ENCODE measurements at places on chromosomes 11 and 22. TPM values are rescaled to one million over a fixed set of nuclear protein-coding genes. Genes with fewer than 3 reads are reported as not detected.

- no peak overlapping the region for H3K4me3 ChIP-seq
- peaks cover 7% of the 10 kb centered on the region for H3K36me3 ChIP-seq
- no peak for DNase-seq
- no peaks in the 10 kb centered on the region for H3K27me3 ChIP-seq
- no peaks in the 10 kb centered on the region for H3K4me1 ChIP-seq
Observed at GRCh38 chr22:35749808-35750207, 32.1 kb downstream of the APOL5 start.

DNA sequence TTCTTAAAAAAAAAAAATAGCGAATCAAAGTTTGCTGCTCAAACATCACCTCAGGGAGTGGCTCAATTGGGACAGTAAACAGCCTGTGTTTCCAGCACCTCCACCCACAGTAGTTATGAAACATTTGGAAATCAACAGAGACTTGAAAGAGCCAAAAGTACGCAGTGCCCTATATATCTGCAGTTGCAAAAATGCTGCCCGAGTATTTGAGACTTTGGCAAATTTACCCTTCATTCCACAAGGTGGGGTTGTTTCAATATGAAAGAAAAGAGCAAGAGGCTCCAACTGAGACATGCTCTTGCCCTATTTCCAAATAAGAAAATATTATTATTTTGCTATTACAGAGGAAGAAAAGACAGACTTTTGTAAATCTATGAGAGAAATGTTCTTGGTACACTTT, 851.1 kb upstream of the RAG2 start:
- no peaks in the 10 kb centered on the region for H3K27me3 ChIP-seq
- H3K27ac ChIP-seq = no peak overlapping the region
- DNase-seq = peak; percentile 26
- H3K36me3 ChIP-seq = no peaks in the 10 kb centered on the region

DNA sequence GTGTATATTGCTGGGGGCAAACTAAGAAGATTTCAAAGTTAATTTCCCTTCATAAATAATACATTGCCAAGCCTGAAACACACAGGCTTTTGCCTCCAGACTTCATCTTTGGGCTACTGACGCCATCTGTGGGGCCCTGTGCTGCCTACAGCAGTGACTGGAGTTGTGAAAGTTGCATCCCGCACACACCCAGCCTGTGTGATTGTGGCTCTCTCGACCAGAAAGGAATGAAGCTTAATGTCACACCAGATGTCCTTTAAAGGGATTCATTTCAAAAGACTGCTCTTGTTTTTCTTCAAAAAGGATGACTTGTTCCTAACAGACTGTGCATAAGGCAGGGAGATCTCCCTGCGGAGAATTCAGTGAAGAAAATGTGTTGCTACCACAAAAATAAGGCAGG, 210.5 kb downstream of the FAM181B start:
- no peaks in the 10 kb centered on the region for H3K36me3 ChIP-seq
- H3K27ac ChIP-seq = no peak overlapping the region
- H3K27me3 ChIP-seq = no peaks in the 10 kb centered on the region
- H3K4me1 ChIP-seq = no peaks in the 10 kb centered on the region
- no peak overlapping the region for H3K4me3 ChIP-seq

- H3K27me3 ChIP-seq = peaks cover 24% of the 10 kb centered on the region
- no peak for DNase-seq
- H3K36me3 ChIP-seq = peaks cover 50% of the 10 kb centered on the region
- peaks cover 26% of the 10 kb centered on the region for H3K4me1 ChIP-seq
- no peak overlapping the region for H3K27ac ChIP-seq
- no peak overlapping the region for H3K4me3 ChIP-seq
Observed at GRCh38 chr22:37012956-37013355, 6.3 kb downstream of the TST start.

DNA sequence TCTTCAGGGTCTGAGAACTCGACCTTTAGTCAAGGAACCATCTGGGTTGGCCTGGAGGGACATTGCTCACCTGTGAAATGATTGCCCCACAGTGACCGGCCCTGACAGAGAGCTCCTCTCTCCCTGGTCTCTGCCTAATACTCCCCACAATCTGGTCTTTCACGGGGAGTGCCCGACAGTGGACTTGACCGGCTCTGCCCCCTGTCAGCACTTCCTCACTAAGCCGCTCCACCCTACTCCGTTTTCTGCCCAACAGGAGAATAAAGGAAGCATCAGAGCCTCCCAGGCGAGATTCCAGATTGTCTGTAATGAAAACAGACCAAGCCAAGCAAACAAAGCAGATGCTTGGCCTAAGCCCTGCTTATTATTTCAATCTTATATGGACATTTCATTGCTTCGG, 87.8 kb downstream of the FBXO7 start:
- no peak overlapping the region for H3K27ac ChIP-seq
- no peak overlapping the region for H3K4me3 ChIP-seq
- peaks cover 9% of the 10 kb centered on the region for H3K36me3 ChIP-seq
- peaks cover 31% of the 10 kb centered on the region for H3K4me1 ChIP-seq

DNA sequence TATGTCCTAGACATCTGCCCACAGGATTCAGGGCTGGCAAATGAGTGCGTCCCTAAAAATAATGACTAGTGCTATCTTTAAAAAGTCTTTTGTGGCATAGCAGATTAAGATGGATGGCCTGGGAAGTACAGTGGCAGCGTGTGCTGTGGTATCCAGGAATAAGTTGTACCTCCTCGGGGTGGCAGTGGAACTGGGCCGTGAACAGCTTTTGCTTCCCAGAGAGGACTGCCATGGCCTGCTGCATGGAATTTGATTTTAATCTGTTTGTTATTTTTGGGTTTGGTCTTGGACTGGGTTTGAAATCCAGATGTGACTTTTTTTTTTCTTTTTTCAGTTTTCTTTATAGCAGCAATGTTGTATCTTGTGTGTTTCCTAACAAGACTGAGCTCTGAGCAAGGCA, 71.3 kb upstream of the PARVG start:
- H3K27me3 ChIP-seq = no peaks in the 10 kb centered on the region
- no peak overlapping the region for H3K4me3 ChIP-seq
- DNase-seq = no peak
- H3K36me3 ChIP-seq = no peaks in the 10 kb centered on the region
- H3K27ac ChIP-seq = no peak overlapping the region

GRCh38 chr11:73242251-73243092, 24.4 kb downstream of the P2RY2 start:
- no peak overlapping the region for H3K4me3 ChIP-seq
- peak overlapping the region; percentile 14 for H3K27ac ChIP-seq
- H3K27me3 ChIP-seq = peaks cover 30% of the 10 kb centered on the region
- no peaks in the 10 kb centered on the region for H3K36me3 ChIP-seq

DNA sequence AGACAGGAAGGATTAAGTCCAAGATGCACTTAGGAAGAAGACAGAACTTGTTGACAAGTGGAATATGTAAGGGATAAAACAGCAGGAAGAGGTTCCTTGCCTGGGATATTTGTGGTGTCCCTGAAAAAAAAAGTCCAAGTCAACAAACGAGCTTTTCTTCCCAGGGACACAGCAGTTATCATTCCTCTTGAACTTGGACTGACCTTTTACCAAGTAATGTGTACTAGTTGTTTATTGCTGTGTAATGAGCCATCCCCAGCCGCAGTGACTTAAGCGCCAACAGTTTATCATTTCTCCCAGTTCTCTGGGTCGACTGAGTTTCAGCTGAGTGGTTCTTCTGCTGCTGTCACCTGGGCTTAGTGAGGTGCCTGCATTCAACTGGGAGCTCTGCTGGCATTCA, 37.0 kb downstream of the KREMEN1 start:
- H3K27me3 ChIP-seq = peaks cover 7% of the 10 kb centered on the region
- H3K4me1 ChIP-seq = no peaks in the 10 kb centered on the region

GRCh38 chr22:30221121-30221992, 25.2 kb downstream of the LIF start:
- peaks cover 4% of the 10 kb centered on the region for H3K36me3 ChIP-seq
- no peak for DNase-seq
- peaks cover 55% of the 10 kb centered on the region for H3K4me1 ChIP-seq
- no peaks in the 10 kb centered on the region for H3K27me3 ChIP-seq

GRCh38 chr11:5123802-5124521, 14.2 kb downstream of the OR52A5 start:
- H3K4me1 ChIP-seq = no peaks in the 10 kb centered on the region
- peak; percentile 68 for DNase-seq
- H3K4me3 ChIP-seq = no peak overlapping the region

- H3K36me3 ChIP-seq = no peaks in the 10 kb centered on the region
- DNase-seq = peak; percentile 64
- no peak overlapping the region for H3K27ac ChIP-seq
- no peaks in the 10 kb centered on the region for H3K4me1 ChIP-seq
- no peak overlapping the region for H3K4me3 ChIP-seq
Observed at GRCh38 chr11:74739546-74740270, 8.5 kb upstream of the CHRDL2 start.

GRCh38 chr11:79561496-79561895, 120.7 kb upstream of the TENM4 start:
- no peak for DNase-seq
- H3K4me3 ChIP-seq = no peak overlapping the region
- H3K4me1 ChIP-seq = no peaks in the 10 kb centered on the region
- H3K27me3 ChIP-seq = no peaks in the 10 kb centered on the region
- no peaks in the 10 kb centered on the region for H3K36me3 ChIP-seq

Gene IGF2
- 0.37 TPM for total RNA-seq

Gene KCNJ1
- total RNA-seq = not detected

Gene TIMM10B
- 45.7 TPM for total RNA-seq

Gene ANKRD42
- 5.6 TPM for total RNA-seq

Gene SYT12
- 6.2 TPM for total RNA-seq

Gene CARNS1
- total RNA-seq = not detected
